Stimulated activated CD8-positive, alpha-beta memory T cell treated with anti-CD3 and anti-CD28 coated beads, Interleukin-4, amount 100 ng/mL, for 1 hour (primary cell): ENCODE measurements at places on chromosomes 12 and 14.
A peak's percentile ranks its signal among the peaks of the same experiment; 100 is the strongest.

GRCh38 chr14:22555384-22556011 lies 33.5 kb downstream of the DAD1 start:
- DNase-seq: no peak

GRCh38 chr12:106434526-106434925 lies 77.0 kb downstream of the POLR3B start:
- no peak for DNase-seq

DNA sequence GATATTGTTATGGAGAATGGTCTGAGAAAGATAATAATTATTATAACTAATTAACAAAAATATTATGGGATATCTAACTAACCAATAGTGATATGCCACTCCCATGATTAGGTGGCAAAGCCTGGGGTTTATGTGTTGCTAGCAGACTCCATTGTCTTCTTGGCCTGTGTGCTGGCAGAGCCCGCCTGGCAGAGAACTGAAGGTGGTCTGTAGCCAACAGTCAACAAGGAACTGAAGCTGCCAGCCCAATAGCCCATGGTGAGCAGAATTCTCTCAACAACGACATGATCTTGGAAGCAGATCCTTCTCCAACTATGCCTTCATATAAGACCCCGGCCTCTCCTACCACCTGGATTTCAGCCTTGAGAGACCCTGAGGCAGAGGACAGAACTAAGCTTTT lies 258.8 kb downstream of the SLC15A4 start:
- no peak for DNase-seq

GRCh38 chr12:46983959-46984841 lies 95.2 kb upstream of the PCED1B start:
- DNase-seq: no peak

- DNase-seq: no peak
Observed at GRCh38 chr12:5756338-5756842, 188.7 kb downstream of the ANO2 start.

GRCh38 chr12:57983146-57983857 lies 41.9 kb downstream of the ATP23 start:
- no peak for DNase-seq

- DNase-seq: no peak
Observed at GRCh38 chr14:61602003-61602732, 93.1 kb upstream of the HIF1A start.

- DNase-seq: no peak
Observed at GRCh38 chr12:54765652-54766051, 88.7 kb upstream of the MUCL1 start.

DNA sequence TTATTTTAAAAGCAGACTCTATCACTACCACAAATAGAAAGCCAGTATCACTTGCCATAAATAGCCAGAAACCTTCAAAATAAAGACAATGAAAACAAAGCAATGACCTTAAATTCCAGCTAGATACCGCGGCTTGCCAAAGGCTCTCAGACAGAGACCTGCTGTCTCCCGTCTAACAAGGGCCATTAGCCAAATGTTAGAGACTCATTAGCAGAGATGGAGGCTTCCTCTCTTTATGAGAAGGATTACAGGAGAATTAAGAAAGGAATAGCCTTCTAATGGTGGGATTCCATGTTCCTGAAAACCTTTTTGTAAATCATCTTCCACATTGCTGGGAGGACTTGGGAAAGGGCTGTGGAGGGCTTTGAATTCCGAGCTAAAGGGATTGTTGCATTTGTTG lies 206.7 kb downstream of the AACS start:
- no peak for DNase-seq

GRCh38 chr14:76551116-76551515 lies 175.2 kb downstream of the ESRRB start:
- no peak for DNase-seq

- DNase-seq: peak; percentile 73
Observed at GRCh38 chr14:106556665-106557289, 1030.4 kb downstream of the TMEM121 start.

GRCh38 chr14:66645716-66646115 lies 137.8 kb downstream of the GPHN start:
- no peak for DNase-seq

- no peak for DNase-seq
Observed at GRCh38 chr12:94988471-94988870, 15.0 kb downstream of the NDUFA12 start.

DNA sequence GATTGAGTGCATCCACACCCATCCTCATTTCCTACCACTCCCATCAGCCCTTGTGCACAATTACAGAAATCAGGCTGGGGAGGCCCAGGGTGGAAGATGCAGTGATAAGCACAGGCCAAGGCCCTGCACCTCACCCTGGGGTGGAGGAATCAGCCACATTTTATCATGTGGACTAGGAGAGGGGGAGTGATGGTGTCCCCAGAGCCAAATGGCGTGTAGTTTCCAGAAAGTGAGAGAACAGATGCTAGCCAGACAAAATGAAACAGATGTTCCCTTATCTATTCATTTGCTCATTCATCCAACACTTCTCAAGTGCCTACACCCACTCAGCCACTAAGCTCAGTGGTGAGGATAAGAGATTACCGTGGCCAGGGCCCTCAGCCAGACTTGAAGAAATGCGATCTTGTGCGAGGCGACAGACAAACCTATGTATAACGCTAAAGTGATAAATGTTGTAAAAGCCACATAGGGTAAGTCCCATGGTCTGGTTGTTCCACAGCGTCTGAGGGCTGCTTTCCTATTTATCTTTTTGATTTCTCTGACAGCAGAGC lies 93.6 kb downstream of the STAB2 start:
- DNase-seq: no peak

GRCh38 chr12:48163150-48163747 lies 5.9 kb upstream of the ASB8 start:
- DNase-seq: no peak

- no peak for DNase-seq
Observed at GRCh38 chr12:74227846-74228545, 309.6 kb upstream of the ATXN7L3B start.
